ENCODE measurements at places on chromosomes 4 and X.

- no peak for DNase-seq
These were observed 158.5 kb downstream of the NSUN7 start for GRCh38 chr4:40908297-40908696.

DNA sequence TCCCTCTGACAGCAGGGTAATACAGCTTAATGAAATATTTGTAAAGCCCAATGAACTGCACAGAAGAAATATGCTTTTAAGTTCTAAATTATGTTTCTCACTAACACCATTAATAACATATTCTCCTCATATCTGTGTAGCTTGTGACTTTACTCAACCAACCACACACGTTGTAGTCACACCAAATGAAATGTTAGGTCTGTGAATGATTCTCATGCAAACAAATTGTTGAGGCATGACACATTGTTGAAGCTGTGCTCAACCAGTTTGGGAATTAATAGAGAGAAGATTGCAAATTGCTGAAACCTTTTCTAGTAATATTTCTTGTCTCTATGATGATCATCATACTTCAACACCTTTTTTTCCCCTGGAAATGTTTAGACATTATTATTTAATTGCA, 645.9 kb downstream of the PCDH7 start:
- DNase-seq, result no peak

GRCh38 chrX:154695911-154696675, 42.7 kb upstream of the CTAG2 start:
- DNase-seq, result no peak

DNA sequence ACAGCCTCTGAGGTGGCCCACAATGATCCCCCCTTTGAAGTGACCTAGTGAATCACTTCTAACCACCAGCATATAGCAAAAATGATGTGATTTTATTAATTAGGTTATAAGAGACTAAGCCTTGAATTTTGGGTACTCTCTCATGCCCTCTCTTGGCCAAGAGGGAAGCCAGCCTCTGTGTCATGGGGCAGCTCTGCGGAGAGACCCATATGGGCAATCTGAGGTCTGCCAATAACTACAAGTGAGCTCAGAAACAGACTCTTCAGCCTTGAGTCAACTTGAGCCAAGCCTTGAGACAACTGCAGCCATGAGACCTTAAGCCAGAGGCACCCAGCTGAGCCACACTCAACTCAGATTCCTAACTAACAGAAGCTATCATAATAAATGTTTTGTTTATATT, 45.7 kb downstream of the MANBA start:
- no peak for DNase-seq

DNA sequence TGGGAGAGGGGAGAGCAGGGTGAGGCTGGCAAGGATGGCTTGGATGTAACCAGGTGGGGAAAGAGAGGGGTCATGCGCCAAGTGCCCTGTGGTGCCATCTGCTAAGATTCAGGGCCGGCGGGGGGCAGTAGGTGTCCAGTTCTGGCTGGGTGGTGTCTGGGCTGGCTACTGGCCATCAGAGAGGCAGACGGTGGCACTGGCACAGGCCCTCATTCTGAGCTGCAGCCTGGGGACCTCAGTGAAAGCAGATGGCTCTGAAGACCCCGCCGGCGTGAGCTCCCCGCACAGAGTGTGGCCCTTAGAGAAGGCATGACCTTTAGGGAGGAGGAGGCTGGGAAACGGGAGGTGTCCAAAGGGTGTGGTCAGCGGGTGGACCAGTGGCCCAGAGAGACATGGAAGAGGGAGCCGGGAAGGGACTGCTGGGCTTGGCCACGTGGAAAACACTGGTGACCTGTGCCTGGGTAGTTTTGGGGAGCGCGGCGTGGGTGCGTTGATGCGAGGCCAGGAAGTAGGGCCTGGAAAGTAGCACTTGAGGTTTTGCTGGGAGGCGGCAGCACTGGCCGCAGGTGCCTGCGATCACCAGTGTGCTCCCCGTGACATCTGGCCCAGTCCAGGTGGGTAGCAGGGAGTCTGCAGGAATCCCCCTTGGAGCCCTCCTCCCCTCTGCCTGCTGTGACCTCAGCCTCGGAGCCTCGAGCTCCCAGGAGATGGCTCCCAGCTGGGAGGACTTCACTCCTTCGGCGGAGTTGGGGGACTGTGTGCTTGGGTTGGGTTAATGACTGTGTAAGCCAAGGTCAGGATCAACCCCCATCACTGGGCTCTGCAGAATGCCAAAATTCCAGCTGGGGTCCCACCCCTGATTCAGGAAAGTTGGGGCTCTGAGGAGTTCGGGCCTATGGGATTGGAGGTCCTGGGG, 9.3 kb upstream of the SH3TC1 start:
- DNase-seq, result no peak

GRCh38 chr4:123485601-123486000, 89.0 kb downstream of the SPRY1 start:
- DNase-seq, result no peak

DNA sequence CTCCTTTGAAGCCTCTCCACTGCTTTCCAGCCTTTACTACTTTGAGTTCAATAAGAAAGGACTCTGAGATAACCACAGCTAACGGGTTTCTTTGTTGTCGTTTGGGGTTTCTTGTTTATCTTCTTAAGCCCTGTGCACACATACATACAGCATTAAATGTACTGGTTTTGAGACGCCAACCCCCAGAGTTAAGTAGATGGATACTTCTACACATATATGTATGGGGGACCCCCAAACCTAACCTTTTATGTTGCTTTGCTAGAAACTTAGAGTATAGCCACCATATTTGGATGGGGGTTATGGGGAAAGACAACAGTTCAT, 697 bp downstream of the CEP135 start:
- no peak for DNase-seq

DNA sequence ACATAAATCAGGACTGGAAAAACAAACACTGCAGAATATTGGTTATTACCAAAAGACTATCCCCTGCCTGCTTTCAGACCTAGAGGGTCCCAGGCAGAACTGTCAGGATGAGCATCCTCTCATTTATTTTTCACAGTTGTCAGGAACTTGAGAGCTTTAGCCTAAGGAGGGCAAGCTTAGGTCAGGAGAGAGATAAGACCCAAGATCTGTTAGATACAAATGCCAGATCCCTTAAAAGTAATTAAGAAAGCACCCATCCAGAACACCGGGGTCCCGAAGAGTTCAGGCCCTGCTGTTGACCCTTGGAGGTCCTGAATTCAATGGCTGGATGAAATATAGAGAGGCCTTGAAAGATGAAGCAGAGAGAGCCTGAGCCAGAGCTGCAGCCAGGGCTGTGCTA, 5.9 kb upstream of the MAGEB3 start:
- DNase-seq, result no peak

DNA sequence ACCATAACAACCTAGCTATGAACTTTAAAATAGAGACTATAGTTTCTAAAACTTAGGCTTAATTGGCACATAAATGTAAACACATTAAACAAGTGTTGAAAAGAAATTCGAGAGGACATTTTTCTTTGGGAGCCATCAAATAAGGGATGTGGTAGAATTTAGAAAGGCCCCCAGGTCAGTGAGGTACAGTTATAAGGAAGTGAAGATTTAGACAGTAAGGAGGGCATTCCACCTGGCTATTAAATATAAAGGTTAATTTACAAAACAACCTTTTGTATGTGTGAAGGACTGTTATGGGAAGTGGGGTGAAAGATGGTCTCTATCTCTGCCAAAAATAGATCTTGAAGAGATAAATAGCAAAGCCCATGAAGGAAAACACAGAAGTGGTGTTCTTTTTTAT, 83.9 kb downstream of the AFF1 start:
- DNase-seq, result no peak

DNA sequence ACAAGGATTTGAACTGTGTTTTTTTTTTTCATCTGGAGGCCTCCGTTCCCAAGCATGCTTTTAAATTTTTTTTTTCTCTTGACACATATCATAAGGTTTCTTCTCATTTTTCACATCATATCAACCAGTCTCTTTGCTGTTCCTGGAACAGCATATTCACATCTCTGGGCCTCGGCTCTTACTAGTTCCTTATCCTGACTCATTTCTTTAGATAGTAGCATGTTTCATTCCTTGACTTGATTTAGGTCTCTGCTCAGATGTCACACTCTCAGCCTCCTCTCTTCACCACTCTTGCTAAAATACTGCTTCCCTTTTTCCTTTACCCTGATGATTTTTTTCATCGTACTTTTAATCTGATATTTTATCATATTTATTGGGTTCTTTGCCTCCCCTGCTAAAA, 976.4 kb upstream of the FTHL17 start:
- DNase-seq, result no peak

DNA sequence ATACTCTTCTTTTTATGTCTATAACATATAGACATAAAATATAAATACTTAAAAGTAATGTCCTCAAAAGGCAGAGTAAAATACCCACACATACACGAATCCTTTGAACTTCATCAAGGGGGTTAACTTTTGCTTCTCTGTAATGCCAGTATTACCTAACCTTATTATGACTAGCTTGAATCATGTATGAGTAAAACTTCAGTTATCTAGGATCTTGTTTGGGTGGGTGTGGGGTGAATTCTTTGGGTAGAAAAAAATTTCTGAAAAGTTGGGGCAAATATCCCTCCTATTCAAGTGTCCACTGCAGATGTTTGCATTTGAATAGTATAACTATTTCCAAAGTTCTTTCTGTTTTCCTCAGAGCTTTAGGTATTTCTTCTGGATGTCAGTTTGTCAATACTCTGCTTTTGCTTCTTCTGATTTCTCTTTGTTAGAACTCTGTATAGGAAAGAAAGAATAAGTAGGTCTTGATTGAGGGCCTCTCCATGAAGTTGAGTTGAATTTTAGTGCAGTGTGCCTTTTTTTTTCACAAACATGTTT, 173.8 kb downstream of the ADGRL3 start:
- no peak for DNase-seq

- DNase-seq, result no peak
These were observed 132.2 kb upstream of the C1QTNF7 start for GRCh38 chr4:15295421-15296162.

DNA sequence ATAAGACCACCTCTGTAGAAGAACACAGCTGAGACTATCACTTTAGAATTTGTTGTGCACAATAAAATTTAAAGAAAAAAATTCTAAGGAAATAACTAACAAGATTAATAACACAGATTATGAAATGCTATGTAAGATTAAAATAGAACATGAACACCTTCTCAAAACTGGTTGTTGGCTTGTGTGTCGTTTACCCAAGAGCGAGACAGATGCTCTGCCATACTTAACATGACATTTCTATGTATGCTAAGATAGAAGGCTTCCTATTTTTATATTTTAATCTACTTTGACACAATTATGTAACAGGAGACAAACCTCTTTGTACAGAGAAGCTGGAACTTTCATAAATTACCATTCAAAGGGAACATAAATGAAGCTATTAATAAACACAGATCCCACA, 30.1 kb downstream of the USP46 start:
- no peak for DNase-seq

DNA sequence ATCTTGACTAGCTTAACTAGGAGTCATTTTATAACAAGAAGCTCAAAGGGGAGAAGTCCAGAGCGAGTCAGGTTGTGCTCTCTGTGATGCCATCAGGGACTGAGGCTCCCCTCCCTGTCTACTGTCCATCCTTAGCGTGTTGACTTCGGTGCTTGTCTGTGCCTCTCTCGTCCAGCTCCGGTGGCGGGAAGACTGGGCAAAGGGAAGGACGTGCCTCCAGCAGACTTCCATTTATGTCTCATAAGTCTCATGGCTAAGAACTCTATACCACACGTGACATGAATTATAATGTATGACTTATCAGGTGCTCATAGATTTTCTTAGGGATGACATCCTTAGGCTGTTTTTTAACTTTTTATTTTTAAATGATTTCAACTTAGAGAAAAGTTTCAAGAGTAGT, 92.6 kb upstream of the TLR2 start:
- DNase-seq, result no peak

DNA sequence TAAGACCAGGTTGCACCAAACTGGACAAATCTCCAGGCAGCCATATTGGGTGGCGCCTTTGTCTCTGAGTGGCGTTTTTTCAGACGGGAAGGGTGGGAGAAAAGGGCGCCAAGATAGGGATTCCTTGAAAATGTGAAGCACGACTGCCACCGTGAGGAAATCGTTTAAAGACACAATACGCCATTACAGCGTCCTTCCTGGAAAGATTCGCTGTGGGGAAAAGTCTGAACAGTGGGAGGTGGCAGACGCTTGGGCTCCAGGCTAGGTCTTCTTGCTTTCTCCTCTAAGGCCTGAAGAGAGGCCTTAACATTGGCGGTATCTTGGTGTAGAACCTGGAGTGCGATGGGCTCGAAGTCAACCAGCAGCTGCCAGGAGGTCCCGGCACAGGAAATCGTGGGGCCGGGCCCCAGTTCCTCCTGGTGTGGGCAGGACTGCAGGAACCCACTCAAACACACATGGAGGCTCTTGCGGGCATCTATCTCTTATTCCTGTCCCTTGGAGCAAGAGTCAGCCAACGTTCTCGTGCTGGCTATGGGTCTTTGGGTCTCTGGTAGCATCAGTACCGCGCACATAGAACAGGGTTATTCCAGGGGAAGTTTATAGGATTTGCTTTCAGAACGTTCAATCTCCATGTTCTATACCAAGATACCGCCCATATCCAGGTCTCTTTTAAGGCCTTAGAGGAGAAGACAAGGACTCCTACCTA, 208.8 kb downstream of the OR13H1 start:
- peak; percentile 37 for DNase-seq

DNA sequence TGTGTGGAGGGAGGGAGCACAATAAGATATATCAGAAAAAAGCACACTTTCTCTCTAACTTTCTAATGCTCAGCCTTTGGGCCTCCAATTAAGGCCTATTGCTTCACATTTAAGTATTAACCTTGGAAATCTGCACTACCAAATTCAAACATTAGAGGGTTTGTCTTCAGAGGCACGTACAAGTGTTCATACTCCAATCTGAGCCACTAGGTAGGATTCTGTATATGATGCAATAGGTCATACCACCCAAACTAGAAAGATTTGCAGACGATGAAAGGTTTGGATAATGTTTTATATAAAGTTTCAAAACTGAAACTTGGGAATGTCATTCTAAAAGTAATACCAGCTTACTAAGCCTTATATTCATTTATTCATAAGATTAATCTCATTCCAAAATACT, 106.4 kb downstream of the MID1 start:
- no peak for DNase-seq

- DNase-seq, result no peak
These were observed 162.1 kb downstream of the SMIM20 start for GRCh38 chr4:26076000-26076587.

GRCh38 chr4:72084587-72085011, 52.8 kb downstream of the NPFFR2 start:
- DNase-seq, result no peak

- no peak for DNase-seq
These were observed 21.3 kb downstream of the SPCS3 start for GRCh38 chr4:176340871-176341685.

- no peak for DNase-seq
These were observed 15.0 kb upstream of the SEC24B start for GRCh38 chr4:109418588-109418987.

DNA sequence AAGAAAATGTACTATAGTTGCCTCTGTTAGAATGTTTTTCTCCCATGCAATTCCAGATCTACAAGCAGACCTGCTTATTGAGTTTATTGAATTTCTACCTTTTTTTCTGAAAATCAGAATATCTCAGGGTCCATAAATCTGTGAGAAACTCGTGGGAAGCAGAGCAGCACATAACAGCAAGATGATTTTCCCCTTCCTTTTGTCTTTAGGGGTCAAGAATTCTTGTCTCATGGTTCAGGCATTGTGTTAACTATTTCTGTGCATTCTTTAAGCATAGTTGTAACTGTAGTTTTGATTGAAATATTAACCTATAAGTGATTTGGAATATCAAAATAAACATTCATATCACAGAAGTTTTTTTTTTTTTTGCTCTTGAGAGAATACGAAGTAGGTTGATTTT, 11.4 kb downstream of the EDNRA start:
- no peak for DNase-seq

All from stimulated activated CD8-positive, alpha-beta memory T cell treated with anti-CD3 and anti-CD28 coated beads, Interleukin-7, amount 100 ng/mL, for 1 hour (primary cell).